Activated CD4-positive, alpha-beta T cell treated with anti-CD3 and anti-CD28 coated beads for 4 hours (primary cell): ENCODE measurements at places on chromosomes 5 and 9.

- DNase-seq, result no peak
Observed at GRCh38 chr9:111066468-111066867, 28.2 kb upstream of the LPAR1 start.

- no peak for DNase-seq
Observed at GRCh38 chr9:6237267-6237666, 21.7 kb downstream of the IL33 start.

DNA sequence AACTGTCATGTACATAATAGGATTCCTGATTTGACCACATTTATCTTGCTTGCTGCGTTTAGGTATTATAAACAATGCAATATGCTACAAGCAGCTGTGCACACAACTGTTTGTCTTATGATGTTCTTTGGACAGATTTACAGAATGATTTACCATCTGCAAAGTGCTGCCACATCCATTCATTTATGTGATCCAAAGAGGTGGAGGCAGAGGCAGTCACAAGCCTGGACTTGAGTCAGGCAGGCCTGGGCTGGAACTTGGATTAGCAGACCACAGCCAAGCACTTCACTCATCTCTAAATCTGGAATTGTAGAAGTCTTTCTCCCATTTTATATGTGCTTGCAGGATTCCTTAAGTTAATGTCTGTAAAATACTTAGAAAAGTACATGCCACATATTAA, 149.0 kb downstream of the INSYN2B start:
- no peak for DNase-seq

- no peak for DNase-seq
Observed at GRCh38 chr5:54644226-54644625, 126.7 kb downstream of the SNX18 start.

GRCh38 chr5:112329419-112330090, 89.5 kb downstream of the EPB41L4A start:
- DNase-seq, result no peak

- no peak for DNase-seq
Observed at GRCh38 chr9:97601228-97601898, 31.8 kb downstream of the TSTD2 start.

DNA sequence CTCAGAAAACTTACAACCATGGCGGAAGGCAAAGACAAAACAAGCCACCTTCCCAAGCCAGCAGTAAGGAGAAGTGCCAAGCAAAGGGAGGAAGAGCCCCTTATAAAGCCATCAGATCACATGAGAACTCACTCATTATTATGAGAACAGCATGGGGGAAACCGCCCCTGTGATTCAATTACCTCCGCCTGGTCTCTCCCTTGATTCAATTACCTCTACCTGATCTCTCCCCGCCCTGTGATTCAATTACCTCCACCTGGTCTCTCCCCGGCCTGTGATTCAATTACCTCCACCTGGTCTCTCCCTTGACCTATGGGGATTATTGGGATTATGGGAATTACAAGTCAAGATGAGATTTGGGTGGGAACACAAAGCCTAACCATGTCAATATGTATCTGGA, 467.3 kb upstream of the FTMT start:
- DNase-seq, result no peak

DNA sequence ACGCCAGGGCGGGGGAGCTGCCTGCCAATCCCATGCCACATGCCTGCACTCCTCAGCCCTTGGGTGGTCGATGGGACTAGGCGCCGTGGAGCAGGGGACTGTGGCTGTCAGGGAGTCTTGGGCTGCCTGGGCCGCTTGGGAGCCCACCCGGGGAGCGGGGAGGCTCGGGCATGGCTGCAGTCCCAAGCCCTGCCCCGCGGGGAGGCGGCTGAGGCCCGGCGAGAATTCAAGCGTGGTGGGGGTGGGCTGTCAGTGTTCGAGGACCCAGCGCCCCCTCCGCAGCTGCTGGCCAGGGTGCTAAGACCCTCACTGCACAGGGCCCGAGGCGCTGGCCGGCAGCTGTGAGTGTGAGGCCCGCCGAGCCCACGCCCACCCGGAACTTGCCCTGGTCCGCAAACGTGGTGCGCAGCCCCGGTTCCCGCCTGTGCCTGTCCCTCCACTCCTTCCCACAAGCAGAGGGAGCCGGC, 83.2 kb upstream of the DMRTA1 start:
- DNase-seq, result no peak

DNA sequence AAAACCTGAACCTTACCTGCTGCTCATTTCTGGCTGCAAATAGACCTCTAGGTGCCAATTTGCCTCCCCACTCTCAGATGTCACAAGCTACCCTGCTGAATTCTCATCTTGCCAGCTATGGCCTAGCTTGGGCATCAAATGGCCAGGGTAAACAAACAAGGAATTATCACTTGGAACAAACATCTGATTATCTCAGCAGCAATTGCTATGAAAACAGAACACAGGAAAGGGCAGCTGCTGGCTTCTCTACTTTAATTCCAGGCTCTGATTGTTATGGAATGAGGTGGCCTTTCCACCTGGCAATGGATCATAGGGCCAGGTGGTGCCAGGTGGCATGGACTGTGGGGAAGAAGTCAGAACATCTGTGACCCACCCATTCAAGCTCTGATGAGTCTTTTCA, 505.1 kb downstream of the TLR4 start:
- DNase-seq, result no peak

- no peak for DNase-seq
Observed at GRCh38 chr5:158272409-158272808, 413.5 kb upstream of the CLINT1 start.
